ENCODE measurements at places on chromosomes 13 and 19.

DNA sequence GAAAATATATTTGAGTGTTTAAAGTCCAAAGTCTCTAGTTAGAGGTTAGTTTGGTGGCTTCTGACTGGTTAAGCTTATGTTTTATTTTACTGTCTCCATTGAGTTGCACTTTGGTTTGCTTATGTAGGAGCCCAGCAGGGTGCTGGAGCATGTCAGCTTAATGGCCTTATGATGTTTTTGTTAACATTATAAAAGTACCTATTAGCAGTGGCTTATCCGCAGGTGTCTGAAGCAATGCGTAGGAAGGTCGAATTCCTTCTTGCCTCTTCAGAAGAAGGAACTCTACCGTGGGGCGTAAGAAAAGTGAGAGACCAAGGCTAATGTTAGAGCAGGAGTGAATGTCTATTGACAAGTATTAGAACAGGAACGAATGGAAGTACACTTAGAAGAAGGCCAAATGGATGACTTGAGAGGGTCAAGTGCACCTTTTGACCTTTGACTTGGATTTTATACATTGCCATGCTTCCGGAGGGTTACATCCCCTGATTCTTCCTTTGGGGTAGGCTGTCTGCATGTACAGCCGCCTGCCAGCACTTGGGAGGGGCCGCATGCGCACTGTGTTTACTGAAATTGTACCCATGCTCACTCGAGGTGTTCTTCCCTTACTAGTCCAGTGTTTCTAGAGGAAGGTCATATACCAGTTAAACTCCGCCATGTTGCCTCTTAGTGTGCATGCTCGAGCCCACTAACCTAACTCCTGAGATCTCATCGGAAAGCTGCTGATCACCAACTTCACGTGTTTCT is 793.9 kb upstream of the PCDH9 start:
- DNase-seq: no peak

GRCh38 chr13:44032802-44033201 is 153.1 kb downstream of the LACC1 start:
- DNase-seq: no peak

- no peak for DNase-seq
Measured at GRCh38 chr19:8373867-8374813, 10.2 kb downstream of the ANGPTL4 start.

- DNase-seq: no peak
Measured at GRCh38 chr19:16829822-16830289, 658 bp downstream of the SIN3B start.

DNA sequence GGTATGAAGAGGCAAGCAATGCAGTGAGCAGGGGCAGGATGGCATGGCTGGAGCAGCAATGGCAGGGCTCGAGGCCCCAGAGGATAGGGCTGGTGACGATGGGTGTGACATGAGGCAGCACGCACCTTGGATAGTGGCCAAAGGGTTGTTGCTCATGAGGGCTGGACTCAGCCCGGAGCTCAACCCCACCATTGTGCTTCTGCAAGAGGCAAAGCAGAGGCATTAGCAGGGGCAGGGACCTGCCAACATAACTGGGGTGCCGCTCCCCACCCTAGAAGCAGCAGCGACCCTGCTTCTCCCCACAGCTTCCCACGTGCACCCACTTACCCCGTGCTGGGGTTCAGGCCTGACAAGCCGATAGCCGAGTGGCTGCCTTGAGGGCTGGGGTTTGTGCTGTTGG is 15.8 kb downstream of the ZNF574 start:
- no peak for DNase-seq

- no peak for DNase-seq
Measured at GRCh38 chr13:85799097-85799582, at the start of gene SLITRK6. TSS of gene SLITRK6 (minus strand) at chr13:85799419. CDS start at chr13:85796508, 2,911 bp downstream.

GRCh38 chr19:30214651-30215051 is 157.5 kb upstream of the ZNF536 start:
- no peak for DNase-seq

DNA sequence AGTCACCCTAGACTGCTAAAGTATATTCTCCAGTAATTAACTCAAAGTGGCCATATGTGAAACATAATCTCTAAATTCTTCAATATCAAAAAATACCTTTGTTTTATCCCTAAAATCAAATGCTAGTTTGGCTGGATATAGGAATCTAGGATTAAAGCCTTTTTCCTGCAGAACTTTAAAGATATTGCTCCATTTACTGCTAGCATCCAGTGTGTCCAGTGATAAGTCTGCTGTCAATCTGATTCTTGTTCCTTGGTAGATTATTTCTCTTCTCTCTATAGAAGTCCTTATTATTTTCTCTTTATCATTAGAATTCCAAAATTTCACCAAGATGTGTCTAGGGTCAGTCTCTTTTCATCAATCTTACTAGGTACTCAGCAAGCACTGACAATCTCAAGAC is 384.6 kb downstream of the FGF14 start:
- DNase-seq: no peak

DNA sequence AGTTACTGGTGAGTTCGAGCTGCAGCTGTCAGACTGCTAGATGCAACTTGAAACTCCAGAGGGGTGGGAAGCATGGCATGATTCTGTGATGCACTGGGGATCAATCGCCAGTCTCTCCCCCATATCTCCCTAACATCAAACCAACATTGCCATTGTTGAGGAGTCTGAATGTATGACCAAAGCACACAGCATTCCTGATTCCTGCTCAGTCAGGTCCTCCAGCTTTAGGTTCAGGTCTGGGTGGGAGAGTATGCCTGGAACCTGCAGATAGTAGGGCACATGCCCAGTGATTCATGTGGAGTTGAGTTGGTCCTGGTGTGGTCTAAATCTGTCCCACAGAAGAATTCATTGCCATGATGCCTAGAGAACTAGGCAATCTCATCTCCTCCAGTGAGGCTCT is 269.1 kb downstream of the GPC5 start:
- DNase-seq: no peak

DNA sequence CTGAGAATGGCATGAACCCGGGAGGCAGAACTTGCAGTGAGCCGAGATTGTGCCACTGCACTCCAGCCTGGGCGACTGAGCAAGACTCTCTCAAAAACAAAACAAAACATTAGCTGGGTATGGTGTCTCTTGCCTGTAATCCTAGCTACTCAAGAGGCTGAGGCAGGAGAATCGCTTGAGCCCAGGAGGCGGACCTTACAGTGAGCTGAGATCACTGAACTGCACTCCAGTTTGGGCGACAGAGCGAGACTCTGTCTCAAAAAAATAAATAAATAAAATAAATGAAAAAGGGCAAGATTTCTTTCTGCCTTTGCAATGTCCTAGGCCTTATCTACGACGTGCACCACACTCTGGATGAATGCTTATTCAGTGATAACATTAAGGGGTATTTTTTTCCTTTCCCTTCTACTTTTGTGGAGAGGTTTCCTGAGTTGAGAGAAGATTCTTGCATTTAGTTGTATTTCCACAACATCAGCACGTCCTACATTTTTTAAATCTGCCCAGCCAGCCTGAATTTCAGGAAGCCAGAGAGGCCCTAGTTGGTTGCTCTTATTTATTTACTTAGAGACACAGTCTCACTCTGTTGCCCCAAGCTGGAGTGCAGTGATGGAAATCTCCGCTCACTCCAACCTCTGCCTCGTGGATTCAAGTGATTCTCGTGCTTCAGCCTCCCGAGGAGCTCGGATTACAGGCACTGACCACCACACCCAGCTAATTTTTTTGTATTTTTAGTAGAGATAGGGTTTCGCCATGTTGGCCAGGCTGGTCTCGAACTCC is 26.1 kb upstream of the OR1M1 start:
- no peak for DNase-seq

GRCh38 chr19:2659856-2660432 is 42.5 kb downstream of the GNG7 start:
- no peak for DNase-seq

DNA sequence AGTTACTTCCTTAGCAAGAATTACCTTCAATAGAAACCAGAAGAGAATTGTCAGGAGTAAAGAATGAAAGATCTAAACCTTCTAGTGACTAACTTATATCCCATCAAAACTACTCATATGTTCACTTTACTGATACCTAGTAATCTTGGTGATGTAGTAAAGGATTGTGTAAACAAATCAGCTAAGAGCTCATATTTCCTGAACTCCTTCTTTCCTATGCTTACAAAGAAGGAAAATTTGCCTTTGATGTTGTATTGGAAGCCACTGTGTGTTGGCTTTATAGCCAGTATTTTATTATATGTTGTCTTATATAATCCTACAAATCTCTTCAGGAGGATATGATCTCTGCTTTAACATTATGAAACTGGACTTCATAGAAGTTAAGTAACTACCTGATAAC is 671.0 kb downstream of the PCDH9 start:
- DNase-seq: no peak

DNA sequence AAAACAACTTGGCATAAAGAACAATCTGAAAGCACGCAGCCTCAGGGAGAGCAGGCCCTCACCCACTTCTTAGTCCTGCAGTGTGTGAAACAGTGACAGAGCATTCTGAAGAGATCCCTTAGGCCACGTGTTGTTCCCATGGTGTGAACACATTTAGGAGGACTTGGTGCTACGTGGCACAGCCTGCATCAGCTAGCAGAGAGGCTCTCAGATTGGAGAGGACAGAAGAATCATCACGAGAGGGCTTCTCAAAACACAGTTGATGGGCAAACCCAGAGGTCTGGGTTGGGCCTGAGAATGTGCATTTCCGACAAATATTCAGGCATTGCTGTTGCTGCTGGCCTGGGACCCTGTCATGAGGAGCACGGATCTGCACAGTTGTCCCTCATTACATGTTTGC is 26.1 kb upstream of the TFDP1 start:
- no peak for DNase-seq

Measured in activated CD4-positive, CD25-positive, alpha-beta regulatory T cell (primary cell).